Cortex of kidney (tissue), 1 donor: ENCODE measurements at places on chromosomes 1 and 21.

DNA sequence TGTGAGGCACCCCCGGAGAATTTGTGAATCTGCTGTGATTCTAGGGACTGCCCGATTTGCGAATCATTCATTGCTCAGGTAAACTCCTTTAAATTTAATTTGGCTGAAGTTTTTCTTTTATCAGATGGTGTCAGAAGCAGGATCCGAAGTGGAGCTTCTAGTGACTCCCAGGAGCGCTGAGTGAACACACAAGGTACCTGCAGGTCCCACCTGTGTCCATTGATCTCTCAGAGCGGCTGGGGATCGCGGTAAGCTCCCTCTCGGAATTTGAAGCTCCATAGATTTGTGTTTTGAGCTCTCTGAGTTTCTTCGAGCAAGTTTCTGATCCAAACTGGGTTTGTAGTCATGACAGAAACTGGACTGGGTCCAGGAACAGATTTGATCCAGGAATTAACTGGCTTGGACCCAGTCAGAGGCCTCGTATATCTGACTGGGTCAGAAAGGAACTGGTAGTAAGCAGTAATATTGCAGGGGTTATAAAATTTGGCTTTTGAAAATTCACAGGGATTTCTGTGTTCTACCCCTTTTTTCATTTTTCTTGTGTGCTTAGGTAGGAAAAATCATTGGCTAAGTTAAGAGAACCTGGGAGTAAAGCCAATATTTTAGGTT lies 56.2 kb upstream of the EDEM3 start:
- no peak for DNase-seq

DNA sequence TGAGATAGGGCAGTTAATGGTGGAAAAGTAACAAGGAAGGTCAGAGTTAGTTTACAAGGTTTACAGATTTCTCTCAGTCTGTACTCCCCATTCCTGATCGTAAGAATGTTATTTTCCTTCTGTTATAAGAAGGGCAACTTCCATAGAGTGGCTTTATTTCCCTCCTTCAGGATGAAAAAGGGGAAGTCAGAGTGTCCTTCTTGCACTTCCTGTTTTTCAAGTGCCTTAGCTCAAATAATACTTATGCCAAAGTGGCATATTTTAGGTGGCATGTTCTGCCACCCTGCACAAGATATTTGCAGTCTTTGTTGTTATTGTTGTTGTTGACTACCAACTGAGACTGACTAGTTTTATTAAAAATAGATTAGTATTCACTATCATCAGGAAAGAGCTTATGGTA lies 730.7 kb upstream of the ADGRL4 start:
- DNase-seq = no peak

DNA sequence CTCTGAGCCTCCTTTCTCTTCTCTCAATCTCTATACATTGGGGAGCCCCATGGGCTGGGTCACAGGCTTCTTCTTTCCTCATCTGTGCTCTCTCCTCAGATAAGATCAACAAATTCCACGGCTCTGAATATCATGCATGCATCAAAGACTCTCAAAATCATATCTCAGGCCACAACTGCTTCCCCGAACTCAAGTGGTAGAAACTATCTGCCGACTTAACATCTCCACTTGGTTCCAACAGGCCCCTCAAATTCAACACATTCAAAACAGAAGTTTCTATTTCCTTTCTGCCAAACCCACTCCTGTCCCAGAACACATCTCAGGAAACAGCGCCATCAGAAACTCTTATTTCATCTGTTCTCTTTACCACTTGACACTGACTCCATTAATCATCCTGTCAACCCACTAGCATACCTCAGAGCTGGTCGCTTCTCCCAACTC lies 16.7 kb downstream of the DDX59 start:
- no peak for DNase-seq

DNA sequence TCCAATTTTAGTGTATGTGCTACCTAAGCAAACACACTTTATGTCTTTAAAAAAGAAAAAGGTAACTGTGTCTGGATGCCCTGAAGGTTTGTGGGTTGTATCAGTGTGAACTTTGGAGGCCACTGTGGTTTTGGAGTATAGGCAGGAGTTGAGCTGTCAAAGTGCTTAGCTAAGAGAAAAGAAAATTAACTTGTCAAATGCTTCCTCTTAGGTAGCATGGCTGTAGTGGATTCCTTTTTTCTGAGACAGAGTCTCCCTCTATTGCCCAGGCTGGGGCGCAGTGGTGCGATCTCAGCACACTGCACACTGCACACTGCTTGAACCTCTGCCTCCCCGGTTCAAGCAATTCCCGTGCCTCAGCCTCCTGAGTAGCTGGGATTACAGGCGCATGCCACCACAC lies 11.2 kb upstream of the SLC41A1 start:
- no peak for DNase-seq

- DNase-seq = no peak
These were observed 1148.1 kb upstream of the NCAM2 start for GRCh38 chr21:19850157-19850556.

- no peak for DNase-seq
These were observed 348.0 kb downstream of the KCNT2 start for GRCh38 chr1:196260270-196260669.

DNA sequence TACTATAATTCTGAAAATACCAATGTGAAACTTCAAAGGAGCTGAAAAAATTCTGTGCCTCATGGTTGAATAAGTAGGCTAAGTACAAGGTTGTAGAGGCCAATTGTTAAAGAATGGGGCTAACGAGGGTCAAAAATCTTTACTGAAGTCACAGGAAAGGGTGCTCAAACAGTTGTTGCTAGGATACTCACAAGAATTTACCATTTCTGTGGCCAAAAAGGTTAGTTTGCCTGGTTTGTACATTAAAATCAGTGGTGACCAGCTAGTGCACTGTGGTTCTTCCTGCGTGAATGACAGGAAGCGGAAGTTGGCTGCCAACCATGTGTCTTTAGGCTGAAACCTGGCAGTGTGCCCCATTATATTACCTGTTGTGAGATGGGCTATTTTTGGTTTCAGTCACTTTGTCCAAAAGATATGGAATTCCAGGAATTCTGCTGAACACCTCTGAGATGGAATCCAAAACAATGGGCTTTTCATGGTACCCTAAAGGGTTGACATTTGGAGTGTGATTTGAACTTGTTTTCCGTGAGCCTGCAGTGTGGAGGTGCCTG lies 13.5 kb downstream of the MAP3K21 start:
- no peak for DNase-seq

DNA sequence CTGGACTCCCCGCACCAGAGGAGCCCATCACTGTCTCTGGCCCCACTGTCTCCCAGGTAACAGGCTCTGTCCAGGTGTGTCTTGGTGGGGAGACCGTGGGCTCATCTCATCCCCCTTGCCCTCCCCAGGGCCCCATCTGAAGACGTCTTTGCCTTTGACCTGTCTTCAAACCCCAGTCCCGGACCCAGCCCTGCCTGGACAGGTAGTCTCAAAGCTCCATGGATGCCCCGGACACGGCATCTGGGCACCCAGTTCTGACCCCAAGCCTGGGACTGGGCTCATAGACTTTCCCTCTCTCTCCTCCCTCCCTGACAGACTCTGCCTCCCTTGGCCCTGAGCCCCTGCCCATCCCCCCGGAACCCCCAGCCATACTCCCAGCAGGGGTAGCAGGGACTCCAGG lies 6.3 kb upstream of the CATSPER4 start:
- no peak for DNase-seq

DNA sequence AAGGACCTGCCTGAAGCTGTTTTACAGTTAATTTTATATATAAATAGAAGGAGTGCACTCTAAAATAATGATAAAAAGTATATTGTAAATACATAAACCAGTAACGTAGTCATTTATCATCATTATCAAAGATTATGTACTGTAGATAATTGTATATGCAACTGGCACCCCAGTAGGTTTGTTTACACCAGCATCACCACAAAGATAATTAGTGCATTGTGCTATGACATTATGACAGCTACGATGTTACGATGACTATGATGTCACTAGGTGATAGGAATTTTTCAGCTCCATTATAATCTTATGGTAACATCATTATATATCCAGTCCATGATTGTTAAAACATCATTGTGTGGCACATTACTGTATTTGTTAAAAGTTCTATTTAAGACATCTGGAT lies 185.2 kb downstream of the LBR start:
- no peak for DNase-seq

GRCh38 chr1:19089524-19089923 lies 120.5 kb downstream of the UBR4 start:
- no peak for DNase-seq

- no peak for DNase-seq
These were observed 35.5 kb downstream of the HSD3B1 start for GRCh38 chr1:119542492-119542946.

GRCh38 chr1:225441314-225442122 lies 13.7 kb upstream of the LBR start:
- no peak for DNase-seq

- no peak for DNase-seq
These were observed 11.9 kb downstream of the ACTRT2 start for GRCh38 chr1:3033040-3033789.

DNA sequence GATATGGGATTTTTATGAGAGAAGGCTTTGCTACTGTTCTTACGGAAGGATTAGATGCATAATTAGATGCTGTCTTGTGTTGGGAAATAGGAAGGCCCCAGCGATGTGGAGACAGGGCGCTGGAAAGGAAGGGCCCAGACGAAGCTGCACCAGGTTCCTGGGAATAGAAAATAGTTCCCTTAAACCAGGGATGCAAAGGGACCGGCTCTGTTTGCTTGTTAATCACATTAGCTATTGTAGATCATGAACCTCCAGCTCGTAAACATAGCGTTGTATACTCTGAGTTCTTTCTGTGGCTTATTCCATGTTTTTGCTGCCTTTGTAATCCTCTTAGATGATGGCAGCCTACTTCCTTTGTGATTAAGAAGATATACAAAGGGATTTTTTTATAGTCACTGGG lies 79.8 kb upstream of the COX20 start:
- no peak for DNase-seq

- no peak for DNase-seq
These were observed 54.9 kb downstream of the ST7L start for GRCh38 chr1:112564081-112564480.

- DNase-seq = no peak
These were observed 35.9 kb upstream of the NEK2 start for GRCh38 chr1:211711315-211711705.

GRCh38 chr1:116722016-116722838 lies 32.0 kb upstream of the CD2 start:
- DNase-seq = no peak

DNA sequence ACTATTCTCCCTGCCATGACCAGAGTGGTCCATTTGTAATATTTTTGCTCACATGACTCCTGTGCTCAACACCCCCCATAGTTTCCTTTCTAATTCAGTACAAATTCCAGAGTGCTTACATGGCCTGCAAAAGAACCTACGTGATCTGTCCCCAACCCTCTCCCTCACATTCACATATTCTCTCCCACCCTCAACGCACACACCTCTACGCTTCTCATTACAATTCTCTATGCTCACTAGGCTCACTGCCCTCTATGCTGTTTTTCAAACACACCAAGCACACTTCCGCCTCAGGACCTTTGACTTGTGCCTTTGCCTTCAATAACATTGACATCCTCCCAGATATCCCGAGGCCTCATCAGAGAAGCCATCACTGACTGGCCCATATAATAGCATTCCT lies 23.8 kb upstream of the FBXO28 start:
- DNase-seq = no peak

GRCh38 chr1:198778049-198778448 lies 139.2 kb downstream of the PTPRC start:
- no peak for DNase-seq

GRCh38 chr1:6646499-6647148 lies 22.0 kb downstream of the THAP3 start:
- no peak for DNase-seq

GRCh38 chr1:228927946-228928898 lies 192.9 kb downstream of the RHOU start:
- DNase-seq = no peak

DNA sequence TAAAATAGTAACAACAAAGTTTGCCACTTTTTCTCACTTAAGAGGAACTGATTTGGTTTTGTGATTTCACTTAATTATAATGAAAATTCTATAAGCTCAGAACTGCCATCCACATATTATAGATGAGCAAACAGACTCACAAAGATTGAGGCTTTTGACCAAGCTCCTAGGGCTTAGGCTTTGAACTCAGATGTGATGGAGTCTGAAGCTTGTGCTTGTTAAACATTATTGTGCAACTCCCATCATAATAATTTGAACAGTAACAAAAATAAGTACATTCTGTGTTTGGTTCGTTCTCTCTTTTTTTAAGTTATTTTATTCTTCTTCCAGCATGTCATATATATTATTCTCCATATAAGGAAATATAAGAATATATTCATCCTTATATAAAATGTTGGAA lies 403.4 kb downstream of the PTPRC start:
- no peak for DNase-seq

DNA sequence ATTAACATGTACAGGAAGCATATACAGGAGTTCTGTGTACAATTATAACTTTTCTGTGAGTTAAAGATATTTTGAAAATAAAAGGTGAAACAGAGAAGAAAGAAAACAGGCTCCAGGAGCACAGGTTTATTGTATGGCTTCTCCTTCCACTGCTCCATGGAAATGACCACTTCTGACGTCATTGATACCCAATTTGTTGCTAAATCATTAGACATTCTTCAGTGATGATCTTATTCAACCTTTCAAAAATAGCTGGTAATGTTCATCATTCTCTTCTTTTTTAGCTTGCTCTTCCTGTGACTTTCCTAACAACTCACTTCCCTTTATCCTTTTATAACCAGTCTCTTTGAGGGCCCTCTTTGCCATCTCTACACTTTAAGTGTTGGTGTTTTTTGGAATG lies 77.8 kb downstream of the KCNK2 start:
- DNase-seq = no peak

GRCh38 chr1:228098323-228098931 lies 4.7 kb downstream of the C1orf35 start:
- no peak for DNase-seq

DNA sequence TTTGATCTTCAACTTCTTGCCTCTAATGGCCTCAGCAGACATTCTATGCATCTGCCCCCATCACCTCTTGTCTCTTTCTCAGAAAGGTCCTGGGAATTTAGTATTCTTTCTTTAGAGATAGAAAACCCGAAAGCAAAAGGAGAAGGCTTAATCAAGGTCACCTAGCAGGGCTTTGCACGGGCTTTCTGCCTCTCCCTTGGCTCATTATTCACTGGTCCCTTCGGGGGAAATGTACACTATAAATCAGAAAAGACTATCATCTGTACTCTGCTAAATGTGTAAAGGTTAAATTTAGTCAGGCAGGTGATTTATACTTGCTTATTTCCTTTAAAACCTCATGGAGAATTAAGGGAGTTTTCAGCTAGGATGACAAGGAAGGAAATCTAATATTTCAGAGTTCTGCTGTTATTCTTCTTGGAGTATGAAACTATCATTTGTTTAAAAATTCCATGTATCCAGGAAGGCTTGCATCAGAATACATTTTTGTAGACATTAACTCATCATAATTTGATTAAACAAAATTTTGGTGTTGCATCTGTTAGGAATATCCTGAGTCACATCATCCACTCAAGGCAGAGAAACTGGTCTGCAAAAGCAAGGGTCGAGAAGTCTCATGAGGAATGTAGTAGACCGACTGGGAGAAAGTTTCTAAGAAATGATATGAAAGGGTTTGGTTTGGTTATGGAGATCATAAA lies 124.6 kb downstream of the GABPA start:
- no peak for DNase-seq

- no peak for DNase-seq
These were observed 229.7 kb upstream of the FMN2 start for GRCh38 chr1:239861985-239862384.
